ENCODE measurements at places on chromosomes 1 and 21.

- DNase-seq = no peak
Observed at GRCh38 chr1:92993581-92993980, 32.3 kb upstream of the DIPK1A start.

DNA sequence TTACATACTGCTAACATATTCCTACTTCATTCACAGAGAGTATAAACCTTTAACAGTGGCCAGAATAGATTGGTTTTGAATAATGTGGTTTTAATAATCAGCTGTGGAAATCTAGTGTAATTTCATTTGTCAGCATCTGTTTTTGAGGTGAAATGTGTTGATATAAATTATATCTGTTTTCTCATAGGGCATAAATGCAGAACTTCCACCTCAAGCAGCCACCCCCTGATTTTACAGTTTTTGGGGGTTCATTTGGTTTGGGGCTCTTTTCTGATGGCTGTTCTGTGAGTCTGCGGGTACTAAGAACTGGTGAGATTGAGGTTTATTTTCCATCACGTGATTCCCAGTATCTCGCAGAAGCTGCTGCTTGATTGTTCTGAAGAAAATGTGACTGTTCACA lies 23.2 kb downstream of the EDARADD start:
- no peak for DNase-seq

- DNase-seq = no peak
Observed at GRCh38 chr1:152926091-152926490, 17.7 kb downstream of the IVL start.

- DNase-seq = no peak
Observed at GRCh38 chr1:26364956-26365355, 7.6 kb downstream of the ZNF683 start.

DNA sequence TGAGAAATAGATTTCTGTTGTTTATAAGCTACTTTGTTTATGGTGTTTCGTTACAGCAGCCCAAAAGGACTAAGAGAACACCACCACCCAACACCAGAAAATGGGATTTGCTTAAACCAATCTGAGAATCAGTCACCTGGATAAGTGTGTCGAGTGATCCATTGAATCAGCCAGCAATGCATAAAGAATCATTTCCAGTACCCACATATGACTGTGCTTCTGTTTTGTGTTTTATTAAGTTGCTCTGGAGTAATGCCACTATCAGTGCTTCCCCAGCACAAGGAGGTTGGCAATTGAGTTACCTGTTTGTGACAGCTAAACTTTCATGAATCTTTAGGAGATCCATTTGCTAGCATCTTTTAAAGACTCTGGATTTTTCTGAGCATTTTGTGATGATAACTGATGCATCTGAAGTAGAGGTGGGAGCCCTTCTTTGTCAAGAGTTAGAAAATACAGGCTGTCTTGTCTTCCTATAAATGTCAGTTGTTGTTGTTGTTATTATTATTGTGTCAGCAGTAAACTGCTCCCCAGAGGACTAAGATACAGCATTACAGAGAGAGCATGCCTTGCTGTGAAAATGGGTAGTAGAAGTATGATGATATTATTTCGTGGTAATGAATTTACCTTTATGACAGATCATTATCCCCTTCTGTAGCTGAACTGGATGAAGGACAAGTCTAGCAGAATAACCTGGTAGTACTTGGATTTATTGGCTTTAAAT lies 225.2 kb downstream of the NFIA start:
- DNase-seq = no peak

DNA sequence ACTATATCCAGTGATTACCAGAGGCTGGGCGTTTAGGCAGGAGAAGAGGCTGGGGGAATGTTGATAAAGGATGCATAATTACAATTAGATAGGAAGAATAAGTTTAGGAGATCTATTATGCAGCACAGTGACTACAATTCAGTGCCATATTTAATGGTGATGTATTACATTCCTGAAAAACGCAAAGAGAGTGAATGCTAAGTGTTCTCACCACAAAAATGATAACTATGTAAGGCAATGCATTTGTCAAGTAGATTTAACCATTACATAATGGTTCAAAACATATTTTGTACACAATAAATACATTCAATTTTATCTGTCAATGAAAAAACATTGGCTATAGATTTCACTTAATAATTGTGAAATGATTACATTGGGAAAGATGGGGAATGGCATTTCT lies 548.9 kb downstream of the NUF2 start:
- DNase-seq = no peak

DNA sequence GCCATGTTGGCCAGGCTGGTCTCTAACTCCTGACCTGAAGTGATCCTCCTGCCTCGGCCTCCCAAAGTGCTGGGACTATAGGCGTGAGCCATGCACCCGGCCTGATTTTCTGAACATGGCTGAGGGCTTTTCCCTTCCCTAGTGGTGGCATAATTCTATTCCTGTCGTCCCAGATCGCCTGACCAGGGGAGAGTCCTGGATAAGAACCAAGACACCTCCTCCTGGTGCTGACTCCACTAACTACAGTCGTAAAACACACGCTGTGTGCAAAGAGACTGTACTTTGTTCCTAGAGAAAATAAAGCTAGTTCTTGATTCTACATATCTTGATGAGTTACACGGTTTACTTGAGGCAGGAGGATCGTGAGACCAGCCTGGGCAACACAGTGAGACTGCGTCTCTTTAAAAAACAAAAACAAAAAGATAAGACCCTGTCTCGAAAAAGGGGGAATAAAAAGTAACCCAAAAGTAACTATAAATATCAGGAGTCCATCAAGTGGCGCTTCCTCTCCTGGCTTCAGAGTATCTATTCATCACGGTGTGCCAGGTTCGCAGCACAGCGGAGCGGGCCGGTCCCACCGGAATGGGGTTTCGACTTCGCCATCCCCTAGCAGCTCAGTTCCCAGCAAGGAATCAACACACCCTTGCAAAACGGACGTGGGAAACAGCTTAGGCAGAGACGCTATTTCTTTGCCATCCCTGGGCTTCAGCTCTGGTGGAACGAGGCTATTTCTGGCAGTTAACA lies 973 bp downstream of the SDF4 start:
- DNase-seq = no peak

- no peak for DNase-seq
Observed at GRCh38 chr21:43600642-43601402, 58.5 kb downstream of the HSF2BP start.

DNA sequence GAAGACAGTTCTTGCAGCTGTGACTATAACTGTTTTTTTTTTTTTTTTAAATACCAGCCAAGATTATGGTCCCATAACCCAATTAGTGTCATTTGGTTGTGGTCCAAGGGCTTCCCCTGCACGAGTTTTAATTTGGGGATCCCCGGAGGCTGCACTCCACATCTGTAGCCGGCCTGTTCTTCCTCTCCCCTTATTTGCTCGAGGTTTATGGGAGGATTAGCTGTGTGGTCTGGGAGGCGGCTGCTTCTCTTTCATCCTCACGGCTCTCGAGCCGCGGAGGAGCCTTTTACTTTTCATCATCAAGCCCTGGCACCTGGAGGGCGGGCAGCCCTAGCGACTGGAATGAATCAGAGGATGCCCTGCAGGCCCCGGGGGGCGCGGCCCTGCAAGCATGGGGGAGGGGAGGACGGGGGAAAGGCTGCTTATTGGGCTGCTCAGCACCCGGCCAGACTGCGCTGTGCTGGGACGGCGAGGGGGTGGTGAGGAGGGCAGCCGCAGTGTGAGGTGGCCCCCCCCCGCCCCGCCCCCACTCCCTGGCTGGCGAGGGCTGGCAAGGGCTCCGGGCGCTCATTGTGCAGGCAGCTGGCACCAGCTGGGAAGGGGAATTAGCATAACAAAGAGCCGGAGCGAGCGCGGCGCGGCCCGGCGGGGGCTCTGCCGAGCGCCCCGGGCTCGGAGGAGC lies 18.5 kb downstream of the SERTAD4 start:
- DNase-seq = no peak

GRCh38 chr1:156494309-156494895 lies 6.2 kb downstream of the MEF2D start:
- DNase-seq = no peak

- no peak for DNase-seq
Observed at GRCh38 chr1:172421974-172422604, 1.6 kb downstream of the C1orf105 start.

DNA sequence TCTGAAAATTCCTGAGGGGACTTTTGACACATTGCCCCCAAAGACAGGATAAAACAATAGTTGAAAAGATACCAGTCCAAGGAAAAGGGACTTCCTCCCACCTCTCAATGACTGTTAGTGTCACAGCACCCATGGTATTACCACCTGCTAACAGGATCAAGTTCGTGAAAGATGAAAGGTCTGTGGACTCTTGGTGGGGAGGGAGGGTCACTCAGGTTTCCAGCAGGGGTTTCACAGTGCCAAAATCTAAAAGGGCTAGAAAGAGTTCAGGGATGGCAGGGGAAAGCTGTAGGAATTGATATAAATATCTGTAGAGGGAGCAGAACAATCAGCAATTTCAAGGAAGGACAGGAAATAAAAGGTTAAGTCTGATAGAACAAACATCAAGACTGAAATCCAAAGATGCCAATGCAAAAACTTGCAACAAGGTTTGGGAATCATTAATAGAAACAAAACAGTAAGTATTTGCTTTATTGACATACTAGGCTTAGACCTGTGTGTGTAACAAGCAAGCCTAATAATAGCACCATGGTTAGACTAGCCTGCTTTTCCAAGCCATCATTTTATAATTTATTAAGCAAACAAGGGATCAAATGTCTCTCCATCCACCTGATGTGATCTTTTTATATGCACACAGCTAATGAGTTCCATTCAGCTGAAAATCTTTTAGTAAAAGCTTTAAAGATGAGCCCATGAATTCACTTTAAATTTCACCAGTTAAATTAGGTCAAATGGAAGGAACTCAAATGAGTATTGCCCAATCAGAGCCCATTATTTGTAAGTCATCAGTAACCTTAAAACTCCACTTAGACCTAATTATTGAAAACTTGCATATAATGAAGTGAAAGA lies 3.7 kb downstream of the MCL1 start:
- DNase-seq = no peak

GRCh38 chr1:157878059-157878458 lies 36.5 kb upstream of the CD5L start:
- no peak for DNase-seq

DNA sequence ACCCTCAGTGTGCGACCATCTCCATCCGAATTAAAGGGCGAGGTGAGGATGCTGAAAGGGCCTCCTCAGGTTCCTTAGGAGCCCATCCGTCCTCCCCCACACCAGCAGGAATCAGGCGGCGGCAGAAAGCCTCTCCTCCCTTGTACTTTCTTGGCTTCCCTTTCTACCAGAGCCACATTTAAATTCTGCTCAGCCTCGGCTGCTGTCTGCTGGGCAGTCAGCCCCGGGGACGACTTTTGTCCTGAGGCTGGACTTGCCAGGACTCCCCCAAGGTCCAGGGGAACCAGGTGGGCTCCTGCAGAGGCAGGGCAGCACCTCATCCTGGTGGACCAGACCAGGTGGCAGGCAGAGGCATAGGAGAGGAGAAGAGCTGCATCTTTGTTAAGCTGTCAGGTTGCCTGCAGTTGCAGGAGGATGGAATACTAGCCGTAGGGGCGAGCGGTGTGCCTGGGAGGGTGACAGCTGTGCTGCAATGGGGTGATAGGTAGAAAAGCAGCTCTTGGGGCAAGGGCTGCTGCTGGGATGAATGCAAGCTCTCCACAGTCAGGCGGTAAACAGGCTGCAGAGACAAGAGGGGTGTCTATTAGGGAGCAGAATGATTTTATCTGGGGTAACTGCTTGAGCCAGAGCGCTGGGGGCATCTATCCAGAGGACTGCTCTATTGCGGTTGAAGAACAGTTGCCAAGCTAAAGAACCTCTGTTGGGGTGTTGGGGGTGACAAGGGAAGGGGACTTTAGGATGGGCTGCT lies 46.2 kb upstream of the WASF2 start:
- no peak for DNase-seq

DNA sequence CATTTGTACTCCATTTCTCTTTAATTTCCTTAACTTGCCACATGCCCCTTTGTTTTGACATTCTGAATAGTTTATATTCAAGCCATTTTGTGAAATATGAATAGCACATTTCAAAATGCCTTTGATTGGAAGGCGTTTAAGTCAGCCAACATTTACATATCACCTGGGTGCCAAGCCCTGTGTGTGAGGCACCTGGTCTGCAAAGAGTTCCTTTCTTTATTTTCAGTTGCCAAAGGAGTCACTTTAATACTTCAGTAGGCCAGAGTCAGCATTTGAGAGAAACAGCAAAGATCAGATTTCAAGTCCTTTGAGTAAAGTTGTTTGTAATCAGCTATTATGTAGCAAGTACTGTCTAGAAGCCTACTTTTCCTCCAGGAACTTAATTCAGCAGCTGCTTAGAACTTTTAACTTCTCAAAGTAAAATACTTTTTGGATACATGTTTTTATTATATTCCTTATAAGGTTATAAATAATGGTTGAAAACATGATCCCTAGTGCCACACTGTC lies 70.8 kb downstream of the DTL start:
- no peak for DNase-seq

DNA sequence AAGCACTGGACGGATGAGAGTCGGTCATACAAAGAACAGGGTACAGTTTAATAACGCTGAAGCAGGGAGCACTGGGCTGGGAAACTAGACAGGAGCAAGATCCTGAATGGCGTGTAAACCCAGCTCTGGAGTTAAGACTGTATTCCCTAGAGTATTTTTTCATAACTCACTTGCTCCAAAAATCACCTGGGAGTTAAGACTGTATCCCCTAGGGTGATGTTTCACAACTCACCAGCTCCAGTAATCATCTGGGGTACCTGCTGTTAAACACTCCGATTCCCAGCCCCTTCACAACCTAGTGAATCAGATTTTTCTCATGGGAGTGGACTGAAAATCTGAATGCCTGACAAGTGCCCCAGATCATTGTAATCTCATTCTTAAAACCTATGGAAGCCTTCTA lies 123.2 kb downstream of the MAB21L3 start:
- no peak for DNase-seq

DNA sequence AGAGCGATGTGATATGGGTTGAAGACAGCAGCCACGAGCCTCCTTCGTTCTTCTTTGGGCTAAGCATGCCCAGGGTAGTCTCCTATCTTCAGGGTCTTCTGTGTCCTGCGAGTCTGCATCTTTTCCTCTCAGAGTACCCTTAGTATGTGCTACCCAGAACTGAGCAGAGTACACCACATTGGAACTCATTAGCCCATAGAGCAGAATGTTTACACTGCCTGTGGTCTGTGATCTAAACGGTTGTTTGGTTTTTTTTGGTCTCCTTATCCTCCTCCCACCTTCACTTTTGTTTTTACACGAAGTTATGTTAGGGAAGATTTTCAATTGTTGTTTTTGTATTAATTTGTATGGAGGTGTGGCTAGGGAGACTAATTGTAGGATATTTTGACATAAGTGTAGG lies 126.4 kb downstream of the NEK7 start:
- no peak for DNase-seq

DNA sequence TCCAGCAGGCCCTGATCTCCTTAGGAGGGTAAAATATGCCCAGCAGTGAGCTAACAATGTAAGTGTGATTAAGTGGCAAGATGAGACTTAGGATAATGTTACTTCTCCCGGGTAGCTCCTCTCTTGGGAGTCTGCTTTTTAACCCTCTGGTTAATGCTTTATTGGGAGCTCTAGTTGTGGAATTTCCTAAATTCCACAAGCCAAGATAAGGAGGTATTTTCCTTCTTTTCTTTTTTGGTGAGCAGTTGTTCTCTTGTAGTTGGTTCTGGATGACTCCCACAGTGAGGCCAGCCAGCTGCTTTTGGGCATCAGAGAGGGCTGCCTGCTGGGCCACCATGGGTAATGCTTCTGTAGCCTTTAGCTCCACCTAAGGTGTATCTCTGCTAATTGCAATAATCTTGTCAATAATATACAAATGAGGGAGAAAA lies 19.3 kb downstream of the C1orf52 start:
- no peak for DNase-seq
